Cerebellar cortex (tissue), 1 donor: ENCODE measurements at places on chromosomes 16 and 17.

DNA sequence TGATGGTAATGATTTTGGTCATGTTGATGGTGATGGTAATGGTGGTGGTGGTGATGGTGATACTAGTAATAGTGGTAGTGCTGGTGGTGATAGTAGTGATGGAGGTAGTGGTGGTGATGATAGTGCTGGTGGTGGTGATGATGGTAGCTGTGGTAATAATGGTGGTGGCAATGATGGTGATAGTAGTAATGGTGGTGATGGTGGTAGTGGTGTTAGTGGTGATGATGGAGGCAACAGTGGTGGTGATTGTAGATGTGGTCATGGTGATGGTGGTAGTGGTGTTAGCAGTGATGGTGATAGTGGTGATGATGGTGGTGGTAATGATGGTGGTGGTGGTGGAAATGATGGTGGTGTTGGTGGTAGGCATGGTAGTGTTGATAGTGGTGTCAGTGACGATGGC is 127.0 kb upstream of the RPL38 start:
- no peak for DNase-seq

DNA sequence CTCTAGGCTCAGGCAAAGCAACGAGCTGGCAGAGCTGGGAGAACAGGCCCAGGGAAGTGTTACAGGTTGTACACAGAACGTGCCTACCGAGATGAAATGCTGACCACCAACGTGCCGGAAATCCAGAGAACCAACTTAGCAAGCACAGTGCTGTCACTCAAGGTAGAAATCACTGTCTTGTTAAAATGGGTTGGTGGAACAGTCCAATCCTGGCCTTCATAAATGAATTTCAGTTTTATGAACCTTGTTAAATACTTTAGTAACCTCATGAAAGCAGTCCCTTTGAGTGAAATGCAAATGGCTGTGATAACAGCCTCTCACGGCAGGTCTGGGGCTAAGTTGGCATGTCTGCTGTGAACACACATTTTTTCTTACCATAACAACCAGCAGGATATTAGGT is 29.0 kb downstream of the ETV4 start:
- DNase-seq, result no peak

- DNase-seq, result peak; percentile 21
Observed at GRCh38 chr16:82782715-82783251, 156.0 kb downstream of the CDH13 start.

- DNase-seq, result no peak
Observed at GRCh38 chr17:56289321-56289720, 136.0 kb downstream of the ANKFN1 start.

DNA sequence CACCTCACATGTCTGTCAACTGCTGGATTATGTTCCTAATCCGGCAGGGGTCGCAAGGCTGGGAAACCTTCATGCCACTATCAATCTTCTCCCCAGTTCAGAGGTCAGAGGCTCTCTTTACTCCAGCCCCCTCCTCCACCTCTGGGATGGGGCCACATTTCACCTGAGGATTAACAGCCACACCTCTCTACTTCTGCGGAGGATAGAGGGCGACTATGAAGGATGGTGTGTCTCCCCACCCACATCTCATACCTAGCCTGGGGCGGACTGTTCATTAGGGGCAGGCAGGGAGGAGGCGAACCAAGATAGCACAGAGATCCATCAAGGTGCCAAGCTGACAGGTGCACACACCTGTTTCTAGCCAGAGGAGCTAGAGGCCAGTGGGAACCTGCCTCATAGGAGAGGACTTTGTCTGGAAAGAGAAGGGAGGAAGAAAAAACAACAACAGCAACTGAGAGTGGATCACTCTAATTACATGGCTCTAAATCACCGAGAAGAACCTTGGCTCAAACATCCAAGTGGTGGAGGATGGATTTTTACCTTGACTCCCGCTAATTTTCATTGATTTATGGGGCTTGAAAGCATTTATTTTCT is 41.9 kb upstream of the SKAP1 start:
- no peak for DNase-seq

DNA sequence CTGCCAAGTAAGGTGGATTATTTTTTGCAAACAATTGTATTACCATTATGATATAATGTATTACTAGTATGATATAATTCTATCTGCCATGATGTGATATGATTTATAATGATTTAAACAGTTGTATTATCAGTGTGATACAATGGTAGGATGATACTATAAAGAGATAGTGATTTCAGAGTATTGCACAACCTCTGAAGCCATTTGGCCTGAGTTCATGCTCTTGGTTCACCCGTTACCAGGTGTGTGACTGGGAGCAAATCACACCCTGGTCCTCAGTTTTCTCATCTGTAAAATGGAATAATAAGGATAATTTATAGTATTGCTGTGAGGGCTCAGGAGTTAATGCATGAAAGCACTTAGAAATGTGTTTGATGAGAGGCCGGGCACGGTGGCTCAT is 905.0 kb upstream of the RBFOX1 start:
- DNase-seq, result no peak
